ENCODE measurements at places on chromosomes 16 and 17.

- DNase-seq, result no peak
Observed at GRCh38 chr16:57863434-57864160, 61.3 kb upstream of the KIFC3 start.

DNA sequence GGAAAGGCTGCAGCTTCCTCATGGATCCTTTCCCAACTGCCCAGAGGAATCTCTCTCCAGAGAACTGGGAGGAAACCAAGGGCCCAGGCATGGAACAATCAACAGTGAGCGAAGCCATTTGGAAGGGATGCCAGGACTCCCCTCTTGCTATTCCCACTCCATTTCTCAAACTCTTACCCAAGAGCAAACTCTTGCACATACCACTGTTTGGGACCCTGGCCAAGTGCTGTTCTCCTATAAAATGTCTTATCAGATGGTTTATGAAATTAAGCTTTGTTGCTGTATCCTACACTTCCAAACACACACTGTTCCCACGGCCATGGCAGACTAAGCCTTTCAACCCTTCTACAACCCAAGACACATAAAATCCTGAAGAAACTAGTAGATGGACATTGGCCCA, 48.3 kb upstream of the AXIN2 start:
- no peak for DNase-seq

DNA sequence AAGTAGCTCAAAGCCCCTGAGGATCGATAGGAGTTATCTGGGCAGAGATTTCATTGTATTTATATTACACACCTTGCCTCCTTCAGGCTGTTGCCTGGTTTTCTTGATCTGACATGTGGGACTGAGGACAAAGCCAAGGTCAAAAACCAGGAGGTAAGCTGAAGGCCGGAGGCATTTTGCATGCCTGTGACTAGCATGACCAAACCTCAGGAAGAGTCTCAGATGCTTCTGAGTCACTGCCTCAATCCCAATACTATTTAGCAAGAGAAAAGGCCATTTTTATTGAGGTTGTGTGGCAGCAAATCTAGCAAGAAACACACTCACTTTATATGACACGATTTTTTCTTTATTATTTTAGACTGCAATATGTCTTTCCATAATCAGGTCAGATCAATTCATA, 968.1 kb downstream of the CDH11 start:
- DNase-seq, result no peak

GRCh38 chr16:55842369-55843104, 9.6 kb upstream of the CES1 start:
- DNase-seq, result no peak

GRCh38 chr17:35568561-35568960, 7.9 kb upstream of the SLFN14 start:
- no peak for DNase-seq
